Cardiac muscle cell (in vitro differentiated cells and primary cell): ENCODE measurements at places on chromosomes 1 and 21. TPM values are rescaled to one million over a fixed set of nuclear protein-coding genes. Genes with fewer than 3 reads are reported as not detected.
A peak's percentile ranks its signal among the peaks of the same experiment; 100 is the strongest.

OR2T29 gene
- not detected in 2 replicates for total RNA-seq

OR10K2 gene
- not detected in 2 replicates for total RNA-seq

CRB1 gene
- total RNA-seq, result 0.54 and 0.63 TPM in 2 replicates

AMPD1 gene
- not detected in 2 replicates for total RNA-seq

SPRR1B gene
- total RNA-seq, result not detected in 2 replicates

AGT gene
- total RNA-seq, result 16.3 and 16.6 TPM in 2 replicates

S100A2 gene
- 0.35 TPM in 1 of 2 replicates, not detected in the other for total RNA-seq

DNALI1 gene
- 28.7 and 43.2 TPM in 2 replicates for total RNA-seq

OR6N1 gene
- not detected in 2 replicates for total RNA-seq

ZBTB8A gene
- 3.8 and 5.7 TPM in 2 replicates for total RNA-seq

STPG1 gene
- 5.7 and 10.7 TPM in 2 replicates for total RNA-seq

TFF2 gene
- not detected in 2 replicates for total RNA-seq

S100A7A gene
- total RNA-seq, result not detected in 2 replicates

NUDT4B gene
- 72.0 and 87.9 TPM in 2 replicates for total RNA-seq

DNA sequence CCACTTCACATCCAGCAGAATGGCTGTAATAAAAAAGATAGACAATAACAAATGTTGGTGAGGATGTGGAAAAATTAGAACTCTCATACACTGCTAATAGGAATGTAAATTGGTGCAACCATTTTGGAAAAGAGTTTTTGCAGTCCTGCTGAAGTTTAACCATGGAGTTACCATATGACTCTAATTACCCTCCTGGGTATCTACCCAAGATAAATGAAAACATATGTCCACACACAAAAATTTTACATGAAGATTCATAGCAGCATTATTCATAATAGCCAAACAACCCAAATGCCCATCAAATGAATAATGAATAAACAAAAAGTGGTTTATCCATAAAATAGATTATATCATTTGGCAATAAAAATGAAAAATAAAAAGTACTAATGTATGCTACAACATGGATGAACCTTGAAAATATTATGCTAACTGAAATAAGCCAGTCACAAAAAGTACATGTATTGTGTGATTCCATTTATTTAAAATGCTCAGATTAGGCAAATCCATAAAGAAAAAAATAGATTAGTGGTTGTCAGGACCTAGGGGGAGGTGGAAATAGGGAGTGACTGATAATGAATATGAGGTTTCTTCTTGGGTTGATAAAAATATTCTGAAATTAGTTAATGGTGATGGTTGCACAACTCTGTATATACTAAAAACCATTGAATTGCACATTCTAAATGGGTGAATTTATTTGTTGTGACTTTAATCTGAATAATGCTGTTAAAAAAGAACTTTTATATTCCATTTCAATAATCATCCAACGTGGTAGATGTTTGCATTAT is 26.4 kb downstream of the C4BPA start:
- no peak overlapping the region for H3K4me3 ChIP-seq
- H3K4me1 ChIP-seq, result no peaks in the 10 kb centered on the region
- no peaks in the 10 kb centered on the region for H3K27me3 ChIP-seq
- H3K36me3 ChIP-seq, result no peaks in the 10 kb centered on the region
- no peak for DNase-seq
- no peak overlapping the region for H3K27ac ChIP-seq

DNA sequence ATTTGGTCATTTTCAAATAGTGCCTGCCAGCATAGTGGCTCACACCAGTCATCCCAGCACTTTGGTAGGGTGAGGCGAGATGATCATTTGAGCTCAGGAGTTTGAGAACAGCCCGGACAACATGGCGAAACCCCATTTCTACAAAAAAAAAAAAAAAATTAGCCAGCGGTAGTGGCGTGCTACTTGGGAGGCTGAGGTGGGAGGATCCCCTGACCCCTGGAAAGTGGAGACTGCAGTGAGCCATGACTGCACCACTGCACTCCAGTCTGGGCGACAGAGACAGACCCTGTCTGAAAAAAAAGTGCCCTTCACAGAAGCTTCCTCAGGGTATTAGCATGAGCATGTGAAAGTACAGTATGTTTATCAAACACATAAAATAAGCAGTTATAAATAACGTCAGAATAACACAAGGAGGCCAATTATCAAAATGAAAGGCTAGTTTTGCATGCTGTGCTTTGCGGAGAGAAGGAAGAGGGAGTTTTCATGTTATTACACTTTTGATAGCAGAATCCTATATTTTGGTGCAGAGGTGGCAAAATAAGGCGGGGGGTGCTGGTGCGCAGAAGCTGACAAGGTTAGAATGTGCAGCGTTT is 781 bp upstream of the METTL13 start:
- DNase-seq, result no peak
- no peaks in the 10 kb centered on the region for H3K4me1 ChIP-seq
- H3K27me3 ChIP-seq, result no peaks in the 10 kb centered on the region
- peak overlapping the region; percentile 93 for H3K27ac ChIP-seq
- no peaks in the 10 kb centered on the region for H3K36me3 ChIP-seq

DNA sequence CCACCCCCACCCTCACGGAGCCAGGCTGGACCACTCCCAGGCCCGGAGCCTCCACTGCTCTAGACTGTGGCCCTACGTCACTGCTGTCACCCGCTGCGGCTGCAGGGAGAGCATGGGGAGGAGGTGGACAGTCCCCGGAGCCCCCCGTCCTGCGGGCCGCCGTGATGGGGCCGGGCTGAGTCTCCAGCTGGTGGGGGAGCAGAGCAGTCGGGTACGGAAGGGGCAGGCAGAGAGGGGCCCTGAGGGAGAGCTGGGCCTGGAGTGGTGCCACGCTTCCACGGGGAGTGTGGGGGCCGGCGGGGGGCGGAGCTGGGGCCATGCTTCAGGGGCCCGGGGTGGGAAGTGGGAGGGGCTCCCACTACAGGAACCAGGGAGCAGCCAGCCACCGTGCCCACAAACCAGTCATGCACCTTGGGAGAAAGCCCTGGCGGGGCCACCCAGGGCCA is 98.9 kb upstream of the KCNK1 start:
- no peaks in the 10 kb centered on the region for H3K36me3 ChIP-seq
- H3K4me3 ChIP-seq, result no peak overlapping the region
- no peaks in the 10 kb centered on the region for H3K4me1 ChIP-seq
- H3K27me3 ChIP-seq, result no peaks in the 10 kb centered on the region

GRCh38 chr1:154729577-154729976 is 121.6 kb upstream of the ADAR start:
- no peak for DNase-seq
- H3K27ac ChIP-seq, result no peak overlapping the region
- peaks cover 10% of the 10 kb centered on the region for H3K4me1 ChIP-seq
- no peaks in the 10 kb centered on the region for H3K36me3 ChIP-seq
- no peaks in the 10 kb centered on the region for H3K27me3 ChIP-seq

DNA sequence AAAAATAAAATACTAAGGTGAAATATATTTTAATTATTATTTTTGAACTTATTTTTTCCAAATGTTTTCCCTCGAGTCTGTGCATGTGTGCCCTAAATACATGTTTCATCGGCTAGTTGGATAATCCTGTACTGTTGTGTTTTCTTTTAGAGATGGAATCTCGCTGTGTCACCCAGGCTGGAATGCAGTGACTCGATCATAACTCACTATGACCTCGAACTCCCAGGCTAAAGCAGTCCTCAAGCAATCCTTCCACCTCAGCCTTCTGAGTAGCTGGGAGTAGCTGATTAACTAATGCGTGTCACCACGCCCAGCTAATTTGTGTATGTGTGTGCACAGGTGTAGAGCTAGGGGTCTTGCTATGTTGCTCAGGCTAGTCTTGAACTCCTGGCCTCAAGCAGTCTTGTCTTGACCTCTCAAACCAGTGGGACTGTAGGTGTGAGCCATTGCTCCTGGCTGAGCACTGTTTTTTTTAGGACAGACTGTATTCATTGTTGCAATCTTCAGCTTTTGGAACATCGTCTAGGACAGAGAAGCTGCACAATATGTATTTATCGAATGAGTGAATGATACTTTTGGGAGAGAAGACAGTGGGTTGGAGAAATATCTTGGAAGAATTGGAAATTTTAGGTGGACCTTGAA is 4.8 kb upstream of the TMCO1 start:
- H3K27me3 ChIP-seq, result no peaks in the 10 kb centered on the region
- H3K4me1 ChIP-seq, result peaks cover 7% of the 10 kb centered on the region
- H3K27ac ChIP-seq, result no peak overlapping the region
- H3K4me3 ChIP-seq, result no peak overlapping the region

GRCh38 chr1:20322081-20322824 is 31.6 kb downstream of the VWA5B1 start:
- H3K27ac ChIP-seq, result no peak overlapping the region
- H3K4me1 ChIP-seq, result no peaks in the 10 kb centered on the region

DNA sequence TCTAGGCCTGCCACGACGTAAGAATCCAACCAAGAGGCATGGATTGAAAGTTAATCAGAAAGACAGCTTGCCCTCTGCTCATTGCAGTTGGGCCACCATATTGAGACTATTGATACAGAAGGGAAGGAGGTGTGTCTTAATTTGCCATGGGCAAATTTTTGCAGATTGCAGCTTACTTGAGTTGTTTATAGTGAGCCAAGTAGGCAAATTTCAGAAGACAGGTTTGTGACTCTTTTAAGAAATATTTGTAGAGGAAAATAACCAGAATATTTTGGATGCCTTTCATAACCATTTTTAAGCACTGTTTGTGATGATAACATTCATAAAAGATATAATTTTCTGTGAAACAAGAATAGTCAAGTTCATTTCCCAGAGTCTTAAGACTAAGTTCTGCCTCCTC is 74.1 kb downstream of the PRDM2 start:
- peaks cover 25% of the 10 kb centered on the region for H3K36me3 ChIP-seq
- no peaks in the 10 kb centered on the region for H3K27me3 ChIP-seq
- H3K4me1 ChIP-seq, result no peaks in the 10 kb centered on the region
- no peak overlapping the region for H3K4me3 ChIP-seq

DNA sequence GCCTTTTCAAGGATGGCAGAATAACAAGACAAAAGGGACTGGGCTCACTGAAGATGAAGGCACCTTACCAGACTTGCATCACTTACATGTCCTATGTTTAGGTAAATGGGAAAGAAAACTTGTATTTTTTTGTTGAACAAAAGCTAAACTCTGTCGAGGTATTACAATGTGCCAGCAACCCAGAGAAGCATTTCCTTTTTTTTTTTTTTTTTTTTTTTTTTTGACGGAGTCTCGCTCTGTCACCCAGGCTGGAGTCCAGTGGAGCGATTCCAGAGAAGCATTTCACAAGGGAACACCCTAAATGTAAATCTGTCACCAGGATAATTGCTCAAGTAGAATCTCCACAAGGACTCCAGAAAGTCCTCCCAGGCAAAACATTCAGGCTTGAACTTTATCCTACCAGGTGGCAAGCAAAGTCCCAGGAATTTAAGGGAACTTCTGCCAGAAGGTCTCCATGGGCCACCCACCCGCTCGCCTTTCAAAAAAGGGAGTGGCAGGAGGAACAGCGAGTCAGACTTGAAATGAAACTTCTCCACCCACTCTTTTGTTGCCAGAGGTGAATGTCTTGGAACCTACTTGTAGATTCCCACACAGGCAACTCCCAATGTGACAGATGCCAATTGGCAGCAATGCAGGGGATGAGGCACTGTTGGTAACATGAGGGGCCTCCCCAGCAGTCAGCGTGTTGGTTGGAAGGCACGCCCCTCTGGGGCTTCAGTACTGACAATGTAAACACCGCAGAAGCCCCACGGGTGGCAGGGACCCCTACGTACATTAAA is 125.0 kb downstream of the TIAM1 start:
- peak; percentile 47 for DNase-seq
- H3K27ac ChIP-seq, result no peak overlapping the region
- no peaks in the 10 kb centered on the region for H3K4me1 ChIP-seq
- H3K27me3 ChIP-seq, result no peaks in the 10 kb centered on the region
- H3K4me3 ChIP-seq, result no peak overlapping the region

- H3K4me3 ChIP-seq, result no peak overlapping the region
- peak; percentile 86 for DNase-seq
- H3K36me3 ChIP-seq, result no peaks in the 10 kb centered on the region
- H3K27ac ChIP-seq, result peak overlapping the region; percentile 85
- H3K4me1 ChIP-seq, result peaks cover 44% of the 10 kb centered on the region
- H3K27me3 ChIP-seq, result no peaks in the 10 kb centered on the region
Observed at GRCh38 chr1:43881415-43881814, 52.2 kb upstream of the ARTN start.

- peaks cover 5% of the 10 kb centered on the region for H3K4me1 ChIP-seq
- no peak overlapping the region for H3K4me3 ChIP-seq
- no peaks in the 10 kb centered on the region for H3K36me3 ChIP-seq
- peak overlapping the region; percentile 64 for H3K27ac ChIP-seq
Observed at GRCh38 chr1:31101147-31101502, 35.6 kb upstream of the PUM1 start.

- DNase-seq, result no peak
- H3K27ac ChIP-seq, result no peak overlapping the region
- H3K4me3 ChIP-seq, result no peak overlapping the region
- H3K27me3 ChIP-seq, result no peaks in the 10 kb centered on the region
Observed at GRCh38 chr1:112264553-112264952, 131.5 kb upstream of the CTTNBP2NL start.

DNA sequence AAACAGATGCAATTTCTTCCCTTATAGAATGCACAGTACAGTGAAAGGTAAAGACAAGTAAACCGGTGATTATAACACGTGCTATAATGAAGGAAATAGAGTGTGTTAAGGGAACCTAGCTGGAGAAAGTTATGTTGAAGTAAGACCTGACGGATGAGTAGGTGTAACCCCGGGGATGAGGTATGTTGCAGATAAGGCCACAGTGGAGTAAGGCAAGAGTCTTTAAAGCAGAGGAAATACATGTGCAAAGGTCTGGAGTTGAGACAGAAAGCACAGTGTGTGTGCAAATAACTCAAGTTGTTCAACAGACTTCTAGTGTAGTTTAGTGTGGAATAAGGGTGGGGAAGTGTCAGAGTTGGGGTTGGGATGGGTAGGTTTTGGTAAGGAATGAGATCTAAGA is 2.9 kb downstream of the DBT start:
- no peak overlapping the region for H3K27ac ChIP-seq
- no peak for DNase-seq
- H3K4me1 ChIP-seq, result peaks cover 7% of the 10 kb centered on the region
- H3K36me3 ChIP-seq, result no peaks in the 10 kb centered on the region

GRCh38 chr1:61620536-61620935 is 104.4 kb downstream of the TM2D1 start:
- H3K4me1 ChIP-seq, result peaks cover 2% of the 10 kb centered on the region
- no peaks in the 10 kb centered on the region for H3K27me3 ChIP-seq
- H3K27ac ChIP-seq, result no peak overlapping the region
- no peak for DNase-seq
- H3K36me3 ChIP-seq, result no peaks in the 10 kb centered on the region
- H3K4me3 ChIP-seq, result no peak overlapping the region

- H3K36me3 ChIP-seq, result no peaks in the 10 kb centered on the region
- peaks cover 63% of the 10 kb centered on the region for H3K27me3 ChIP-seq
- no peak for DNase-seq
- no peaks in the 10 kb centered on the region for H3K4me1 ChIP-seq
- no peak overlapping the region for H3K27ac ChIP-seq
Observed at GRCh38 chr1:147071142-147071541, 101.1 kb downstream of the PRKAB2 start.

DNA sequence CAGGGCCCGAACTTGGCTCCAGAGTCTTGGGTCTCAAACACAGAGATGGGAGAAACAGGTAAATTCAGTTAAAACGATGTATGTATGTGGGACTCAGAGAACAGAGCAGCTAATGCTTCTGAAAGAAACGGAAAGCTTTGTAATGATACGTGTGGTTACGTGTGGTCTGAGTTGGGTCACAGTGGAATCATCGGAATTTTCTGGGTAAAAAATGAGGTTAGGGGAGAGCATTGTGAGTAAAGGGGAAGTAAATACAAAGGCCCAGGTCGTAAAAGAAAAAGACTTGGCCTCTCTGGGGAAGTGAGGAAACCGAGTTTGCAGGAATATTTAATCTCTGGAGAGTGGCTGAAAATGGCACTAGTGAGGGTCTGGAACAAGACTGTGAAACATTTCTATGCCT is 8.3 kb downstream of the NHLH2 start:
- no peaks in the 10 kb centered on the region for H3K36me3 ChIP-seq
- H3K4me3 ChIP-seq, result no peak overlapping the region
- no peak for DNase-seq
- peaks cover 33% of the 10 kb centered on the region for H3K27me3 ChIP-seq

GRCh38 chr1:64864018-64864940 is 102.1 kb downstream of the JAK1 start:
- no peak overlapping the region for H3K27ac ChIP-seq
- peaks cover 16% of the 10 kb centered on the region for H3K36me3 ChIP-seq
- no peaks in the 10 kb centered on the region for H3K27me3 ChIP-seq
- H3K4me3 ChIP-seq, result no peak overlapping the region
